ENCODE measurements at places on chromosomes 2 and 18.

GRCh38 chr2:84972207-84972783 is 1.3 kb downstream of the KCMF1 start:
- DNase-seq, result no peak

DNA sequence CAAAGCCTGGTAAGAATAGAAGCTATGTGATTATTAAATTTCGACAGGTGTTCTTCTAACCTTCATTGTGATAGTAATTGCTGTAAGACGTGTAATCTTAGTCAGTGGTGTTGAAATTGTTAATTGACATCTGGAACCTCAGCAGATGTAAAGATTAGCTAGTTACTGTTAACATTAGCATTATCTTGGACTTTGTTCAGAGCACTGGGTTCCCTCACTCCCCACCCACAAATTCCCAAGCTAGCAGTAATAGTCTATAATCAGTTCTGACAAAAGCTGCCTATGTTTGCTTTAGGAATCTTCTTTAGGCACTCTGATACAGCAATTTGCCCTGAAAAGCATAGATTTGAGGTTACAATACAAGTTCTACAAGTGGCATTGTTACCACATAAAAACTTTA is 233.7 kb downstream of the EN1 start:
- no peak for DNase-seq

DNA sequence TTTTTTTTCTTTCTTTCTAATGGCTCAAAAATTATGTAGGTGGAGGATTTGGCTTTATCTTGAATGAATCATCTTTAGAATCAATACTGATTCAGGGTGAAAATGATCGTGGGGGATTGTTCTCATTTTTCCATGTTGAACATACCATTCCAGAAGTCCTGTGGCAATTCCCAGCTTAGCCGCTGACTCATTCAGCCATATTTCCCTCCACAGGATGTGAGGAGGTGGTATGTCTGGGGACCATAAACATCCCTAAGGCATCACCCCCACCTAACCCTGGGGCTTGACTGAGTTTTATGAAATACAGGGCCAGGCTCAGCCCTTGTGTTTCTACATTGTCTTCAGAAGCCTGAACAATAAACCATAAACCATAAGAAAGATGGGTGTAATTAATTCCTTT is 92.7 kb upstream of the FN1 start:
- no peak for DNase-seq

- no peak for DNase-seq
Measured at GRCh38 chr18:31447530-31448191, at the start of gene DSG3. Gene DSG3, plus strand, starts transcription at chr18:31447741. Its CDS starts 137 bp downstream, at chr18:31447878.

DNA sequence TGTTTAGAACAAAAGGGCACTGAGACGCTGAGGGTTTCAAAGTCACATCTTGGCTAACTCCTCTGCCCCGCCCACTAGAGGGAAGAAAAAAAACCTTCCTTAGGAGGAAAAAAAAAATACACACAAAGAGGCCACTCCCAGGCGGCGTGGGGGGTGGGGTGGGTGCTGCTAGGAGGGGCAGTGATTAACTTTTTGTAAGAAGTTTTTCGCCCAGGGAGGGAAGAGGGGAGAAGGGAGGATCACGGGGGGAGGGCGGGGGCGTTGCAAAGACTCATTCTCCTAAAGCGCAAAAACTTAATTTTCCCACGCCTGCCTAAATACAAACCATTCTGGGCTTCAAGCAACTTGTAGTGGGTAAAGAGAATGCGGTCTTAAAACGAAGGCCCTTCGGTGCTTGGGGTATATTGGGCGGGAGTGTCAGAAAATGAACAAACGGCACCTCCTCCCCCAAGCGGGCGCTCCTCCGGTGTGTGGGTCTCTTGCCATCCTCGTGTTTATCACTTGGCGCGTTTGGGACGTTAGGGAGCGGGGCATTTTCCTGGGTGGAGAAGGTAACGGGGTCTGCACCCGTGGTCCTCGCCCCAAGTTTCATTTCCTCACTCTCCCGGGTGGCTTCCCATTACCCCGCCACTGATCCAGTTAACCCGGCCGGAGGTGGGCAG is 1.7 kb downstream of the CXCR4 start:
- peak; percentile 44 for DNase-seq

DNA sequence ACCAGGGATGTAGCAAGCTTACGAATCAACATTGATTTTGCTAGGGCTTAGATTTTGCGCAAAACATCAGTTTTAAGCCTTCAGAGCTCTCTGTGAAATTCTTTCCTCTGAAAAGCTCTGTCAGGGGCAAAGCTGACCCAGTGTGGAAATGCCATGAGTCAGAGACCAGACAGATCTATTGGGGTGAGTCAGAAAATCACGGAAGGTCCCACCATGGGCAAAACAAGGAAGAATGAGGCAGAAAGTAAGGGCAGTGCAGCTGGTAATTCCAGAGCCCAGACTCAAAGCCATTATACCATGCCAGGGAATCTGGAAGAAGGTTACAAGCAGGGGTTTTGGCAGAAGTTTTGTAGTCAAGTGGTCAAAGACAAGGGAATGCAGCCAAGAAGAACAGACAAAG is 256.6 kb upstream of the CTAGE1 start:
- no peak for DNase-seq

GRCh38 chr2:86249176-86249575 is 49.9 kb downstream of the MRPL35 start:
- no peak for DNase-seq

DNA sequence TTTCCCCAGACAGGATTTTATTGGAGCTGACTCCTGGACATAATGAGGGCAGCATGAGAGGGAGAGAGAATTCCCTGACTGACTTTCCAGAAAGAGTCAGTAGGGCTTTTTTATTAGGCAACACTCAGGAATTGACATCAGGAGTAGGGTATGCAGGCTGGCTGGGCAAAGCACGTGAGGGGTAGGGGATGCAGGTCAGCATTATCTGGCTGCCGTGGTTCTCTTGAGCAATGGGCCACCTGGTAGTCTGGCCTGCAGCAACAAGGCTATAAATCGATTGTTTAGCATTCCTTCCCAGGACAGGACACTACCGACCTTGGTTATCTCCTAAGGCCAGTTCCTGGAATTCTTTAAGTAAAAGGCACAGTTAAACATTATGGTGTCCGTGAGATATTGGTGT is 160.8 kb upstream of the AGAP1 start:
- DNase-seq, result no peak

DNA sequence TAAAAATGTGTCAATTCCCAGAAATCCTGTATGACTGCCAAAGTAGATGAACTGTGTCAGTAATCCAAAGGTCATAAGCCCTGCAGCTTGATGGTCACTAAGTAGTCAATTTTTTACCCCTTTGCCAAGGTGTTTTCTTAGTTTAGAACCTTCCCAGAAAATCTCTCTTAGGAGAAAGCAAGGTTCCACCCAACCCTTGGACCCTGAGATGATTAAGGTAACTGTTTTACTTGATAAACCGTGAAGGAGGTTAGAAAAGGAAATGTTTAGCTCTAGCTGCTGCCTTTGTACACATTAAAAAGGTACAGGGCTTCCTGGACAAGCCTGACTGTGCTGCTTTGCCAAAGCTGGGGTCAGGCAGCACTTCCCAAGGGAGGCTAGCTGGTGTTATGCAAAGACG is 24.4 kb upstream of the LRP2 start:
- no peak for DNase-seq

- no peak for DNase-seq
Measured at GRCh38 chr2:173755798-173756197, 209.4 kb downstream of the SP3 start.

DNA sequence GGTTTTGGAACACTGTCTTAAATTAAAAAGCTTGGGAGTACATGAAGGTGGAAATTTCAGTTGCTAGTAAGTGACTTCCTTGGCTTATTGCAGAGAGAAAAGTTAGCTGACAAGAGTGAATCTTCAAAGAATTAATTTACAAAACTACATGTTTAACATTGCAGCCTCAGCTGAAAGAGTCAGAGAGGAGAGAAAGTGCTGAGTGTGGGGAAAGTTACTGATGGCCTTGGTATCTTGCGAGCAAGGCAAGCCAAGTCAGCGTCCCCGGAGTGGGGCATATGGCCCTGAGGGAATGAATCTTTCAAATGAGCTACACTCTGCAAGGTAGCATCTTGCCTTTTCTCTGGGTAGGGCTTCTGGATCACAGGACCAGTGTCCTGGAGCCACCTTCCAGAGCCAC is 131.3 kb downstream of the LPIN1 start:
- no peak for DNase-seq

DNA sequence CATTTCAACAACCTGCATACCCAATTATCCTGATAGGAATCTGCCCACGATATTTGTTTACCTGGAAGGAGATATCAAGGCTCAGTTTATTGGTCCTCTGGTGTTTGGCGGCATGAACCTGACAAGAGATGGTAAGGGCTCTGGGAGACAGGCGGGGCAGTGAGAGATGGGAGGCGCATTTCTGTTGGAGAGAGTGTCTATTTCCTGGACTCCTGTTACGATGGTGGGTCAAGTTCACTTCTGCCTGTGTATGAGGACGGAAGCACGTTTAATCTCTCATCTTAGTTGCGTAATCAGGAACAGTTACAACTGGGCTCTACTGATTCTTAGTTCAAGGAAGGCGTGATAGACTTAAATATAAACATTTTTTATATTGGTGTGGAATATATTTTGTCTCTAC is 8.9 kb downstream of the PDCL3 start:
- no peak for DNase-seq

- DNase-seq, result no peak
Measured at GRCh38 chr18:26424428-26425147, 123.8 kb downstream of the KCTD1 start.

DNA sequence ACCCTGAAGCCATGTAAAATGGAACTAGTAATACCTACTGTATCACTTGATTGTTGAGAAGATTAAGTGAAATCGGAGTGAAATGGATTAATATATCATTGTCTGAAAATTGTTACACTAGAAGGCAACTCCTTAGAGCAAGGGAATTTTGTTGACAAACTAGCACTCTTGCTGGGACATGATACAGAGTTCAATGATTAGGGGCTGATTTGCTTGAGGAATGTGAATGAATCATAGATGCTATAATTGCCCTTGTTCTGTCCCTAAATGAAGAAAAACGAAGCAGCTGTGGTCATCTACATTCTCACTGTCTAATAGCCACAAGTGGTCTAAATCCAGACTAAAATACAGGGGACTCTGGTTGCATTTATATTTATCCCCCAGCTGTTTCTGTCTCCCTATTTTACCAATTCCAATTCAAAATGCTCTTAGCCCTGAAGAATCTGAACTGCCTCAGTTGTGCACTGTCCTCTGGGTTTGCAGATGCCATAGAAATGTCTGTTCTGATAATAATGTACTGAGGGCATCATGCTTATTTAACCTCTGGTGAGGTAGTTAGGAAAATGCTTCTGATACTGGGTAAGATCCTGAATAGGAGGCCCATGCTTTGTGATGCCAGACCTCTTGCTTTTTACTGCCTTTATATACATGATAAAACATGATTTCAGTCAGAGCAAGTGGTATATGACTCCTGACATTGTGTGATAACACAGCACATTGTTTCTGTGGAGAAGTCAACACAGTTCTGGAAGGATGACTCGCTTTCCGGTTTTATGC is 382.1 kb downstream of the NRXN1 start:
- no peak for DNase-seq

GRCh38 chr18:48841381-48842258 is 109.1 kb downstream of the SMAD7 start:
- DNase-seq, result no peak

GRCh38 chr2:112151701-112152440 is 13.7 kb downstream of the FBLN7 start:
- DNase-seq, result no peak

- DNase-seq, result no peak
Measured at GRCh38 chr2:86352727-86353221, 15.3 kb upstream of the REEP1 start.

DNA sequence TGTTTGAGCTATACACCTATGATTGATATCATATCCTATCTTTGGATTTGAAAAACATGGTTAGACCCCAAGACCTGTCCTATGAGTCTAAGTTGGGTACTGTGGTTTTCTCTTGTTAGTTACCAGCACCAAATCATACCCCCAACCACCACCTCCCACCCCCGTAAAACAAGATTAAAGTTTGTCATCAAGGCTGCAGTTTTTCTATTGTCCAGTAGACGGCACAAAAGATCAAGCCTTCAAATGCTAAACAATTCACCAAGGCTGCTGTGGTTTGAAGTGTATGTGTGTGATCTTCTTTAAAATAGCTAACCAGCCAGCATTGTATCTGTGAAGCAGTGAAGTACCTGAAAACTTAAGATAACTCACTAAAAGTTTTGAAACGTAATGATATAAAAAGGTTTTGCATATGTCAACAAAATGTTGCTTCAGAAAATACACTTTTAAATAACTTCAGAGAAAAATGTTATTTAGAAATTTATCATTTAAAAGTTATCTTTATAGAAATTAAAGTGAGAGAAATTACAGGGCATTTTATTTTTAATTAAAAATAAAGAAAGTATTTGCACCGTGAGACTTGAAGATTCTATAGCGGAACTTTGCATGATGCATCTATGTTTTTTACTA is 5.8 kb upstream of the MEIS1 start:
- no peak for DNase-seq

GRCh38 chr2:237475704-237476141 is 11.3 kb upstream of the MLPH start:
- no peak for DNase-seq

DNA sequence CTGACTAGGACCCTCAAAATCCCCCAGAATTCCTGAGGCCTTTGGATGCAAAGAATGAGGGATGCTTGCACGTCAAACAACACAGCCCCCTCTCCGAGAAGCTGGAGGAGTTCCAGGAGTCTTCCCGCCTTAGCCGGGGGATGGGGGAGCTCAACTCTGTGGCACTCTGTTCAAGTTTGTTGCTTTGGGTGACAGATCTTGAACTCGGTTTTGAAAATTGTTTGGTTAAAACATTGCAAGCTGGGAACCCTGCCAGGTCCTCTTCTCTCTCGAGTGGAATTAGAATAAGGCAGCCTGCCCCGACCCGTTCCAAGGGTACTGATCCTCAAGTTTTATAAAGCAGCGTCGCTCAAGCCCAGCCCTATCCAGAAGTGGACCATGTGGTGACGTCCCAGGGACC is 244.1 kb downstream of the LOXHD1 start:
- no peak for DNase-seq

- DNase-seq, result no peak
Measured at GRCh38 chr2:149021271-149021719, 17.2 kb upstream of the LYPD6B start.

- DNase-seq, result no peak
Measured at GRCh38 chr2:65751408-65751807, 319.0 kb upstream of the SPRED2 start.

DNA sequence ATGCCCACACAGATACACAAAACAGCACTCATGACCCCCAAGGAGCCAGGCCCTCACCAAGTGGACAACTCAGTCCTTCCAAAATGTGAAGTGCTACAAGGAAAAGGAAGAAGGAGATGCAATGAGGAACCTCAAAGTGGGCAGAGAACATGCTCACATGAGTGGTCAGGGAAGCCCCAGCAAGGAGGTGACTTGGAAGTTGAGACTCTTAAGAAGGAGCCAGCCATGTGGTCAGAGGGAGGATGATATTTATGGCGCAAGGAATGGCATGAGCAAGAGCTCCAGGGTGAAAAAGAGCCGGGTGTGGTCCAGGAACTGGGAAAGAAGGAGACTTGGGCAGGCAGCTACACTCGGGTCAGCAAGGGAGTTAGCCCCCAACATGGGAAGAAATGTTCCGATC is 30.0 kb upstream of the KLHL29 start:
- no peak for DNase-seq

All from iPS-NIHi11 (cell line).